Germinal center (tissue), 1 donor: ENCODE measurements at places on chromosomes 7 and 10.

DNA sequence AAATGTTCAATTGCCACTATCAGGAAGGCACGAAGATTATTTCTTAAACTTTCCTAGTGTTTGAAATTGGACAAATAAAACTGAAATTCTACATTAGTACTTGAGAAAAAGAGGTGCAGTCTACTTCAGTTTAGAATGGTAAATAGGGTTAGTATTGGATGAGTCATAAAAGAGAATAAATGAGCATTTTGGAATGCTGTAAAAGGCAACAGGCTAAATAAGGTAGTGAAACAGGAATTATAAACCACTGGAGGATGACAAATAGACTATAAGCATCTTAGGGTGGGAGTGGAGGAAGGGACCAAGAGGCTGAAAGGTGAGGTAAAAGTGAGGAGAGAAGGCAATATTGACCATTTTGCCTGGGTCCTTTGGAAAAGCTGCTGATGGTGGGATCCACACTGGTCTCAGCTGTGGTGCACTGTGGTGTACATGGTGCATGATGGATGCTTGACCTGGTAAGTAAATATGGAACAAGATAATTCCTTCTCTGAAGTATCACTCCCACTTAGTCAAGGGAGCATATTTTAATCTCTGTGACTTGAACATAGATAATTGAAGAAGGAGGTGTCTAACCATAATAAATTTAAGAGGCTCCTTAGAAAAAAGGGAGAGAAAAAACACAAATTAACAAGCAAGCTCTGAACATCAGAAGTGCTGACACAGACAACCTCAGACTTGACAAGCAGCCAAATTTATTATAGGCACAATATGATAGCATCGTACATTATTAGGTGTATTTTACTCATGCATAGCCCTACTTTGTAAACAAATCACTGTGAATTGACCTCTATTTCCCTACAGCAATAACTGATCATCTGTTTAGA is 76.4 kb upstream of the SCIN start:
- no peak for DNase-seq

GRCh38 chr10:86635402-86635801 is 18.9 kb upstream of the OPN4 start:
- no peak for DNase-seq

- no peak for DNase-seq
Measured at GRCh38 chr7:25557930-25558329, 329.6 kb upstream of the NPVF start.

- no peak for DNase-seq
Measured at GRCh38 chr7:129368389-129368986, 65.7 kb upstream of the STRIP2 start.

DNA sequence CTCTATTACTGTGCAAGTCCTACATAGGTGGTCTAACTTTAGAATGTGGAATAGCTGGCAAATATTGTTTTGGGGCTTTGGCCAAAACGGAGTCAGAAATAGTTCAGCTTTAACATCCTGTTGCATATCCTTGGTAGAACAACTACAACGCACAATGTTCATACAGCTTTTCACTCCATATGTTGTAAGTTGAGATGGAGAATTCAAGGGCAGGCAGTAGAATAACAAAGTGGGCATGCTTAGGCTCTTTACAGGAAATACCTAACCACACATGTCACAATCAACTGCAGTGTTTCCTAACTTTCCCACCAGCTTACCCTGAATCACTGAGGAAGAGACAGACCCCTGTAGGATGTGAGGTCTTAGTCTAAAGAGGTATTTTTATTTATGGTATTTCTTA is 122.3 kb downstream of the PPP1R3A start:
- DNase-seq, result no peak

GRCh38 chr10:125547010-125547650 is 135.8 kb downstream of the TEX36 start:
- DNase-seq, result no peak

DNA sequence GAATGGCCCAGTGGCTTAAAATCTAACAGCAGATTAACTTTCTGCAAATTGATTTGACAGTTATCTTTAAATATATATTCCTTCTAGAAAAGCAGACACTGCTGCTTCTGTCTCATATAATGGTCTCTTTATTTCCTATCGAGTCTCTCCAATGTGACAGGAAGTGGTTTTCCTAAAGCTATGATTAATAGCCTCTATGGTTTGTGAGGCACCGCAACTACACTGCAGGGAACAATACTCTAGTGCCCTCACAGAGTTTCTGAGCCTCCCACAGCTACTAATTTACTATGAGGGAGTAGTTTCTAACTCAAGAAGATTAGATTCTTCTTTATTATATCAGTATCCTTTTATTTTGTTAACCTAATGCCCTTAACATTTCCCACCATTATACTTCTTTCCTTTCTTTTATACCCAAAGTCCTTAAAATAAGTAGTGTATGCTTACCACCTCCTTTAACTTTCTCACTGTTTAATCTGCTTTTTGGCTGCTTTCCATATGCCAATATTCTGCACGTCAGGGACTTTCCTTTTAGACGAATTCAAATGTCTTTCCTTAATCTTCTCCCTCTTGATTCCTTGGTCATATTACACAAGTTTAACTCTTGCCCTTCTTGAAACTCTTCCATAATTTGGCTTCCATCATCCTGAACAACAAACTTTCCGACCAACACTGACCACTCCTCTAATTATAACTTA is 23.8 kb upstream of the AHR start:
- DNase-seq, result no peak

GRCh38 chr7:124908259-124908658 is 21.4 kb downstream of the POT1 start:
- DNase-seq, result no peak
